ENCODE measurements at places on chromosomes 2 and 18.

GRCh38 chr2:31081492-31081891 lies 56.7 kb downstream of the GALNT14 start:
- no peak for DNase-seq

- no peak for DNase-seq
These were observed 32.3 kb downstream of the EMX1 start for GRCh38 chr2:72949642-72950041.

DNA sequence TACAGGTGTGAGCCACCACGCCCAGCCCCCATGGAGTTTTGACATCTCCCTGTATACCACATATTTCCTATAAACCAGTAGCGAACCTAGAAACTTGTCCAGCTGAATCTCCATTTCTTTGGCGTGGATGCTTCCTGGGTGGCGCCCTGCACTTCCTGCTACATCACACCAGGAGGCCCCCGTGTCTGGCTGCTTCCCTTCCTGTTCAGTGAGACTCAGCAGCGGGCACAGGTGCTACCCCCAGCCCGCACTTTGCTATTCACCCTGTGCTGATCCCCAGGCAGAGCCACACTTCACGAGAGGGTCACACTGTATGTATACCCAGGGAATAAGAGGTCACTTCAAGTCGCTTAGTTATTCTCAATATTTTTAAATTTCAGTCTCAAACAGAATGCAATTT lies 35.0 kb downstream of the CYP27C1 start:
- DNase-seq = peak; percentile 12

GRCh38 chr18:24602201-24602600 lies 141.8 kb downstream of the HRH4 start:
- no peak for DNase-seq

DNA sequence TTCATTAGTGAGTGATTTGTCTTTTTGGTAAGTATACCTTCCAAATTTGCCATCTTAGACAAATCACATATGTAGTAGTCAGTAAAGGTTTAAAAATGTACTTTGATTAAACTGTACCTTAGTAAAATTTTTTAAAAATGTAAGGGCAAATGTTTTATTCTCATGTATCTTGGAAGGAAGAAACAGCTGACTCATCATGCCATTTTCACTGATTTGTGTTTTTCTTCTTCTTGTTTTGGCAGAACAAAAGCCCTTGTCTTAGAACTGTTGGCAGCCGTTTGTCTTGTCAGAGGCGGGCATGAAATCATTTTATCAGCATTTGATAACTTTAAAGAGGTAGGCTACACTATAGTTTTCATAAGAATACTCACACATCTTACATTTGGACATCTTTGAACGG lies 136.5 kb downstream of the PRPF40A start:
- DNase-seq = no peak

GRCh38 chr2:209463226-209463625 lies 39.4 kb downstream of the MAP2 start:
- no peak for DNase-seq

DNA sequence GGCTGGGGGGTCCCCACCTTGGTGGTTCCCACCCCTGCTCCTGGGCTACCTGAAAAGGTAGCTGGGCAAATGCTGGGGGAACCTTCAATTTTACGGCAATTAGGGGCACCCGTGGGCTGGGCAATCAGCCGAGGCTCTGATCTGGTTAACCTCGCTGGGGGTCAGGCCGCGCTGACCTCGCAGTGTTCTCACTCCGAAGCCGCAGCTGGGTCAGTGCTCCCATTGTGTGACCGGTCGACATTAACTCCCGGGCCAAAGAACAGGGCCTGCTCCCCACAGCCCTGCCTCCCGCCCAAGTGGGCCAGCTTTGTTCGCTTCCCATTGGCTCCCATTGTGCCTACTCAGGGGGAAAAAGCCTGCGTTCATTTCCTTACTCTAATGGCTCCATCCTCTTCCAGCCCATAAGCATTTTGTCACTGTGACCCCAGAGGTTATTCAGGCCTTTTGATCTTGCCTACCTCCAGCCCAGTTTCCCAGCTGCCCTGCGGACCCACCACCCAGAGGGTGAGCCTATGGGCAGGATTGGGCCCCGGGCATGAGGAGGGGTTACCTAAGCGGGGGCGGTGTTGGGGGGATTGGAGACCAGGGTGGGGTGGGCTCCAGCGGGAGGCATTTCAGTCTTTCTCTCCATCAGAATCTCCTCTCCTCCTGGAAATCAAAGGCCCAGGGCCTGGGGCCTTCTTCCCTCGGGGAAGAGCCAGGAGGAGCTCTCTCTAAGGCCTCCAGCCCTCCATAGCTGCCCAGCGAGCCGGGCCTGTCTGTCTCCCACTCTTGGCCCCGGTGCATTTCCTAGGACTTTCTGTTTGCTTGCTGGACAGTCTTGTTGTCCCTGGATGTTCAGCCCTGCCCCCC lies 90.1 kb downstream of the MYCN start:
- DNase-seq = no peak

DNA sequence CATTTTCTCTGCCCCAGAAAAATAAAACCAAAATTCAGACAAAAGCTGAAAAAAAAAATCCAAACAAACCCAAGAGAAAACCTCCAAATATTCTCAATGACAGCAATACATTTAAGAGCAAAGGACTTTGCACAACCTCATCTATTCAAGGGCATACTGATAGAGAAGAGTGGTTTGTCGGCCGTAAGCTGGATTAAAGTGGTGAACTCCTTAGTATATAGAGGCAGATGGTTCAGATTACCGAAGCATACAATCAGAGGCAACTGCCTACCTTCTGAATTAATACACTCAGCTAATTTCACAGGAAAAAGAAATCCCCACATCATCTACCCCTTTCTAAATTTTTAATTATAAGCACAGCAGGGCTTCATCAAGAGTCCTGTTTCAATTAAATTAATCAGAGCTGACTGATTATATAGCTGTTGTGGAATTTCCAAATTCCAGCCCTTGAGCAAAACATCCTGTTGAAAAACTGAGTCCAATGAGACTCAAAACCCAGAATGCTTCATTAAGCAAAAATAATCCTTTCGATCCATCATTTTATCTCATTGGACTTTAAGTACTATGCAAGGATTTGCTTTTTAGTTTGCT lies at the start of gene CPLX4:
Gene CPLX4 (minus strand): TSS at position 190 of the 591 bp plus-strand sequence. CDS start 187 bp downstream, at position 3.
- no peak for DNase-seq

GRCh38 chr2:217980036-217980435 lies 22.8 kb downstream of the TNS1 start:
- DNase-seq = no peak

DNA sequence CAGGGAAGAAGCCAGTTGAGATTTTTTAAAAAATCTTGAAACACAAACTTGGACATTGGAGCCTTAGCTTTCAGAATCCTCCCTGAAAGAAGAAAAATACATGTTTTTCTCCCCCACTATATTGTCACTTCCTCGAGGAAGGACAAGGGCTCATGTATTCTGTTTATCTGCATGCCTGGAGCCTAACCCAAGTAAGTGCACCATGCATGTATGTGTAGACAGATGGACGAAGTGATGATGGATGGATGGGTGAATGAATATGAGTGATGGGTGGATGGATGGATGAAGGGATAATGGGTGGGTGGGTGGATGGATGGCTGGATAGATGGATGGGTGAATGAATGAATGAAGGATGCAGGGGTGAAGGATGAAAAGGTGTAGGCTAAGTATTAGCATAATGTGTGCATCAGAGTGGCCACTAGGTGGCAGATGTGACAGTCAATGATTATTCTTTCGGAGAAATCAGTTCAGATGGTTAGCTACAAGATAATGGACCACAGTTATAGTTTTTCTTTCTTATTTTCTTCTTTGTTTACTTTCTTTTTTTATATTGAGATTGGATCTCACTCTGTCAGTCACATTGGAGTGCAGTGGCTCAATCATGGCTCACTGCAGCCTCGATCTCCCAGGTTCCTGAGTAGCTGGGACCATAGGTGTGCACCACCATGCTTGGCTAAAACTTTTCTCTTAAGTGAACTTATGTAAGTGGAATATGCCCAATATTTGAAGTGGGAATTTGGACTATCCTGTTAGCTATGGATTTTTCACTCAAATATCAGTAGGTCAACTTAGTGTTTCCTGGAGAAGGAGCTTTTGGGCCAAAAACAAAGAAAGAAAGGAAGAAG lies 18.5 kb upstream of the CCDC93 start:
- DNase-seq = no peak

DNA sequence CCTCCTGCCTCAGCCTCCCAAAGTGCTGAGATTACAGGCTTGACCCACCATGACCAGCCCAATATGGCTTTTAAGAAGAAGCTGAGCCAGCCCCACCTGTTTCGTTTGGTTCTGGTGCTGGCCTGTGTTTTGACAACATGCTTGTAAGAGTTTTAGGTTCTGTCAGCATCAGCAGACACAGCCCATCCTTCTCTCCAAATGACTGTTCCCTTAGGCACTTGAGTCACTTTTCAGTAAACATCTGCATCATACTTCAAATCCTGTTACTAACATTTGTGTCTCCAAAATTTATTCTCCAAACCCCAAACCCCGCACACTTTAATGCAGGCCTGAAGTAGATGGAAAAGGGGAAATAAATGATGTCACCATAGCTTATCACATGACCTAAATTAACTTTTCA lies 1118.5 kb downstream of the TSN start:
- no peak for DNase-seq

GRCh38 chr2:224017957-224018356 lies 21.1 kb downstream of the SERPINE2 start:
- no peak for DNase-seq

- DNase-seq = no peak
These were observed 62.1 kb downstream of the NUP35 start for GRCh38 chr2:183186296-183186695.

- DNase-seq = no peak
These were observed 149.5 kb downstream of the MTX2 start for GRCh38 chr2:176418768-176419167.

DNA sequence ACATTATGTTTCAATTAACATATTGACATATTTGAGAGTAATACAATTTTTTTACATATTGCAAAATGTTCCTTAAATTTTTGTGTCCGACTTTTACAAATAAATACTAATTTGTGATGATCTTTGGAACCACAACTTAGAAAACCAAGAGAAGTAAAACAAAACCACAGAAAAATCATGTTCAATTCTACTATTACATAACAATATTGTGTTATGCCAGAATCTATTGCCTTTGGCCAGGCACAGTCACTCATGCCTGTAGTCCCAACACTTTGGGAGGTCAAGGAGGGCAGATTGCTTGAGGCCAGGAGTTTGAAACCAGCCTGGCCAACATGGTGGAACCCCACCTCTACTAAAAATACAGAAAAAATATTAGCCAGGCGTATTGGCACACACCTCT lies 92.8 kb upstream of the APCDD1 start:
- DNase-seq = no peak

DNA sequence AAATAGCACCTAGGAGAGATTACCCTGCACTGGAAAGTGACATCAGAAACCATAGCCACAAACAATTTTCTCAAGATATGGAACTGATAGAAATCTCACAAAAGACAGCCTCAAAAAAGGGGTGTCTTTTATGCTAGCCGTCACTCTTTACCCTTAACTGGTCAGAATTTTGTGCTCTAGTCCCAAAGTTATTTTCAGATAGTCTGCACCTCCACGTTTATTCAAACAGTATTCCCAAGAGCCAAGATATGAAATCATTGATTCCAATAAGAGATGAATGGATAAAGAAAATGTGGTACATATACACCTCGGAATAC lies 23.5 kb upstream of the PMAIP1 start:
- no peak for DNase-seq

- no peak for DNase-seq
These were observed 97.8 kb upstream of the NETO1 start for GRCh38 chr18:72965616-72966015.

- no peak for DNase-seq
These were observed 25.8 kb downstream of the ZC3H6 start for GRCh38 chr2:112301171-112301584.

DNA sequence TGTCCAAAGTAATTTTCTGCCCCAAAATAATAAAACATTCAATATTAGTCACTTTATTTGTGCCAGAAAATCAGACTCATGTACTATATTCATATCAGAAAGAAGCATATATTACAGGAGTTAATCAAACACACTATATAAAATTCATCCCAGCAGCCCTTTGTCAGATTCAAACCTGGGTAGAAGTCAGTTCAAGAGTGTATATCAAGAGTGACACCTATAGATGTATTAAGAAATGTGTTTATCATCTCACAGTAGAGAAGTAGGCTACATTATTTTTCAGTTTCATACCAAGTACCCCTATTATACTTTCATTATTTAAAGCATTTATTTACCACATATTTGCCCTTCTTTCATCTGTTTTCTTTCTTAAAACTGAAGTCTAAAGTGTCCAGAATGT lies 193.2 kb upstream of the DDX18 start:
- no peak for DNase-seq

DNA sequence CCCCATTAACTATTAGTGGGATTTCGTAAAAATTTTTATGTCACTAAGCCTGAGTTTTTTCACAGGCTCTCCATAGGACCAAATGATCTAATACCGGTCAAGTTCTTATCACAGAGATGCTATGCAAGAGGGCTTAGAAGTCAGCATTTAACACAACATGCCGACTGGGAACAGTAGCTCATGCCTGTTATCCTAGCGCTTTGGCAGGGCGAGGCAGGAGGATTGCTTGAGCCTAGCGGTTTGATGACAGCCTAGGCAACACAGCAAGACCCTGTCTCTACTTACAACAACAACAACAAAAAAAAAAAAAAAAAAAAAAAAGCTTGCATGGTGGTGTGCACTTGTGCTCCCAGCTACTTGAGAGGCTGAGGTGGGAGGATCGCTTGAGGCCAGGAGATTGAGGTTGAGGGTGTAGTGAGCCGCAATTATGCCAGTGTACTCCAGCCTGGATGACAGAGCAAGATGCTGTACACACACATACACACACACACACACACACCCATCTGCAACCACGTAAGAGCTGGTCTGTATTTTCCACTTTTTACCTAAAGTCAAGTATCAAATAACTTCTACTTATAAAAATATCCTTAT lies 67.6 kb upstream of the FAM124B start:
- DNase-seq = no peak

DNA sequence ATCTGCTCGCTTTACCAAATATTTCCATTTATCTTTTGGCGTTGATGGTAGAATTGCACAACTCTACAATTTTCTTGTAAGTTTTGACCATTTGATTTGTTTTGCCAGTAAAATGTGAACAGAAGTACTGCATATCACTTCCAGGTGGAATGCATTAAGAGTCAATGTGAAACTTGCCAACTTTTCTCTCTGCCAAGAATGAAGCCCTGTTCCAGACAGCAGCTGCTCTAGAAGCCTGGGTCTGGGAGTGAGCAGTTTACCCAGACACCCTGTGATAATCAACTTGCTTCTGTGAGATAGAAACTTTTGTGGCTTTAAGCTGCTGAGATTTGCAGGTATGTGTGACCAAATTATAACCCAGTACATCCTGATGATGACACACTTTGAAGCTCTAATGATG lies 115.9 kb upstream of the SYT4 start:
- DNase-seq = no peak

DNA sequence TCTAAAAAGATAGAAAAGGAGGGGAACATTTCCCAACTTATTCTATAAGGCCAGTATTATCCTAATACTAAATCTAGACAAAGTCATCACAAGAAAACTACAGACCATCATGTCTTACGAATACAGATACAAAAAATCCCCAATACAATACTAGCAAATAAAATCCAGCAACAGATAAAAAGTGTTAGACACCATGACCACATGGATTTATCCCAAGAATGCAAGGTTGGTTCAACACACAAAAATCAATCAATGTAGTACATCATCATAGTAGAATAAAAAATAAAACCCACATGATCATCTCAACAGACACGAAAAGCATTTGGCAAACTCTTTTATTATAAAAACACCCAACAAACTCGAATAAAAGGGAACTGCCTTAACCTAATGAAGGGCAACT lies 18.5 kb downstream of the SLC66A2 start:
- DNase-seq = no peak
